ENCODE measurements at places on chromosomes 2 and 18.

DNA sequence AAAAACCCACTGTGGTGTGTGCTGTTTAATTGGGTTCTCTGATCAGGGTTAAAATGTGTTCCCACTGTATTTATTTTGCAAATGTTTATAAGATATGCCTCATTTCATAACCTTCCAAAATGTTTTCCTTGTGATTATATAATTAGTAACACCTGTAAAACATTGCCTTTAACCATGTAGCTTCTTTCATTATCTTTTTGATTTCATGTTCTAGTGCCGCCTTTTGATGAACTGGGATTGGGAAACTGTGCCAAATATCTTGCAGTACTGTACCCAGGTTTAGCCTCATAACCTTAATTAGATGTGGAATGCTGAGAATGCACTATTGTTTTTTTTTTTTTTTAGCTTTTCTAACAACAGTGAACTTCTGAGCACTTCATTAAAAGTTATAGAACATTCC lies 96.9 kb downstream of the TANC1 start:
- no peak for DNase-seq

DNA sequence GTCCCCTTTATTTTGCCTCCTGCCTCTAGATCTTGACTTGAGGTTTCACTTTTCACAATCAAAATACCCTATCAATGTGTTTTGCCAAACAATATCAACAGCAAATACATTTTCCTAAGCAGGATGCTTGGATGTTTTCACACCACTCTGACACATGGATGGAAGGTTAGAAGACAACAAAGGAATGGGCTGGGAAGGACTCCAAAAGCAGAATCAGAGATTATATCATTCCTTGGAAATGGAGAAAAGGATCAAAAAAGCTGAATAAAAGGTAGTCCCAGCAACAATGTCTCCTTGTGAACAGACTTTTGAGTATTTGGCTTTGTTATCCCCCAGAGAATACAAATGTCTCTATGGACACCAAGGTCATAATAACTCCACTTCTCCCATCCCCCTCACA lies 170.8 kb downstream of the ETAA1 start:
- no peak for DNase-seq

DNA sequence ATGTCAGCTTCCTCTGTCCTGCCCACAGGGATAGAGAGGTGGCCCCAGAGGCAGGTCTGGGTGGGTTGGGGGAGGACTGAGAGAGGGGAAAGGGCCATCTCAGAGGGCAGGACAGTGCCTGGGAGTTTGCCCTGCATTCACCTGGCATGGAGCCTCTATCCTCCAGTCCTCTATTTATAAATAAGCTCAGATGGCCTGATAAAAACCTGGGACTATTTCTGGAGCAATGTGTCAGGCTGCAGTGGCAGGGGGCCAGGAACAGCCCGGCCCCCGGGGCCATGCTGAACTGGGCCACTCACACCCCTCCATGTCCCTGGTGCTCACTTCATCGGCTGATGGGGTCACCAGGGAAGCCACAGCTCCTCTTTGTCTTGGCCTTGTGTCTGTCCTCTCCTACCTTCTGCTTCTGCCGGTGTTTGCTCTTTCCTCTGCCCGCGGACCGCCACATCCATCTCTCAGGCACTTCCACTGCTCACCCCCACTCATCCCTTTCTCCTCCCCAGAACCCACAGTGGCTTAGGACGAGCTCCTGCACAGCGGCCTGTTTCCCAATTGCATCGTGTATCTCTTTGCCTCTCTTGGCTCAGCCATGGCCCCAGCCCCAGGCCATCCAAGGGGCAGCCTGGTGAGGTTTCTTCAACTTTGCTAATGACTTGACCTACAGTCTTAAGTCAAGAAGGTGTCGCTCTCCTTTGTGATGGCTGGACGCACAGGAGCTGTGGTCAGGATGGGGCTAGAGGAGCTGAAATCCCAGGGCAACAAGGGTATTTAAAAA lies 38.8 kb downstream of the SCTR start:
- DNase-seq, result no peak

- no peak for DNase-seq
Observed at GRCh38 chr2:219633276-219634065, 6.0 kb downstream of the SLC4A3 start.

GRCh38 chr2:100126201-100126600 lies 16.2 kb downstream of the AFF3 start:
- DNase-seq, result no peak

DNA sequence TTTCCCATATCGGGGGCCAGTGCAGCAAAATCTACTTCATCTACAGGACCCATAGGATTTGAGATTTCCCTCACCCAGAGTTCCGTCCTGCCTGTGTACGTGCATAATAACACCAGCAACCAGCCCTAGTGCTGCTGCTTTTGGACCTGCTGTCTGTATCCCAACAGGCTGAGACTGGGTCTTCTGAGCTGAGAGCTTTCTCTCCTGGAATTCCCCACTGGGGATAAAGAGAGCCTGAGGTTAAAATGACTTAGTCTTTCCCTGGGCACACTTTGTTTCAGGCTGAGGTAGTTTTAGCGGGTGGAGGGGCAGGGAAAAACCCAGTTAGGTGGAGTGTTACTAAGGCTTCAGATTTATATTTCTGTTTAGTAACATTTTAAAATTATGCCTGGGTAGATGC lies 62.5 kb downstream of the SERTAD2 start:
- DNase-seq, result no peak

GRCh38 chr2:110816404-110817365 lies 84.3 kb downstream of the ACOXL start:
- DNase-seq, result peak; percentile 50

DNA sequence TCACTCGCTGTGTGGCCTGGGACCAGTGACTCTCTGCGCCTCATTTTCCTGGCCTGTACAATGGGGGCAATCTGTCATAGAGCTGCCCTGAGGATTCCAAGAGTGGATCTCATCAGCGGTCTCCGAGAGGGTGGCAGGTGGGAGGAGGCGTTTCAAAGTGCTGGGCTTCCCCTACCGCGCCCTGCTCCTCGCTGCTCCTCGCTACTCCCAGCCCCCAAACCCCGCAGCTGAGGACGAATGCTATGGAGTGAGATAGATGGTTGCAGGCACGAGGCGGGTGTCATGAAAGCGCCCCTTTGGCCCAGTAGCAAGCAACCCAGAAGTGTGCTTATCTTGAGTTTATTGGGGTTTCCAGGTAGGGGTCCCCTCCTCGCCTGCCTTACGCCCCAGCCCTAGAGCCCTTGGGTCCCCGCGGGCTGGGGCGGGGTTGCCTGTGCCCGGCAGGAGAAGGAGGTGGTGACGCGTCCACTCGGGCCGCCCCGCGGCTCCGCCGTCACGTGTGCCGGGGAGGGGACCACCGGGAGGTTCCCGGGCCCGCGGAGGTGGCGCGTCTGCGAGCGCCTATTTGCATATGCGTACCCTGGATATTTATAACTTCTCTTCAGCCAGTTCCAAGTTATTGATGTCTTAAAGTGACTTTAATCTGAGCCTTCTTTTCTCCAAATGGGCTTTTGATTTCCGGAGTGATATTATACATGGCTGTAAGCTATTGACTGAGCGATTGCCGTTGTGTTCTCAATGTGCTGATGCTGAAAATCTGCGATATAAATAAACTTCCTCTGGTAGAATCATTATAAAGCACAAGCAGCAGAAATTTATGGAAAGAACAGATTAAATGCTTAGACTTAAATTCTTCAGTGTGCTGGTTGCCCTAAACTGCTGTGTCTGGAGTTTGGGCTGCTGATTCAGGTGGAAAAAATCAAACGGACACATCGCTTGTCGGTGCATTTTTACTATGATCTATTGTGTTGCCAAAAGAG lies 263.7 kb downstream of the ATAD2B start:
- no peak for DNase-seq

Data from epithelial cell of prostate (primary cell).